ENCODE measurements at places on chromosomes 1 and 21.

DNA sequence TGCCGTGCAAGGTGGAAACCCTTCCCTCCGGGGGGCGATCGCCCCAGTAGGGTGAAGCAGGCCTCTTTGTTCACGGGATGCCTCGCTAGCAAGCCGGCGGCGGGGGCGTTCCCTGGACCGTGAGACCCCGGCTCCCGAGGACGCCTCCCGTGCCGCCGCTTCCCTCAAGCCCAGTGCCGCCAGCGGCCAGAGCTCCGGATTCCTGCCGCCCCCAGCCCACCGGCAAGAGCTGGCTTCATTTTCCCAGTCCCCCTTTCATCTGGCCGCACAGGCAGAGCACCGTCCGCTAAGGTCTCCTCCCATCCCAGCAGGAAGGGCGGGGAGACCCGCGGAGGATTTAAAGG lies 16.3 kb downstream of the IER5 start:
- no peak for DNase-seq

DNA sequence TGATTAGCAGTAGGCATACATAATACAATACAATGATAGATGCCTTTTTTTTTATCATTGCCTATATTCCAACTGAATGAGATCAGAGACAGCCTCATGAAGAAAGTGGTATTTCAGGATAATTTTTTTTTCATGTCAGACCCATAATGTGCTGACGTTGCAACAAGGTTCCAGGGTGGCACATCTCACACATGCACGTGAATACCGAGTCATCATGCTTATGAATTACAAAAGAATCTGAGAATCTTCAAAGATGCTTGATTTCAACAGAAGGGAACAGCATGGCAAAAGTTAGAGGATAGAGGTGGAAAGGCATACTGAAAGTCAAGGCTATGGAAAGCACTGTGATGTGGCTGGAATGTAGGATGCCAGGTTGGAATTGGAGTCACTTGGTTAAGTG lies 5.0 kb upstream of the RNF11 start:
- peak; percentile 48 for DNase-seq

- DNase-seq: no peak
Measured at GRCh38 chr1:32208469-32208868, 420 bp upstream of the DCDC2B start.

DNA sequence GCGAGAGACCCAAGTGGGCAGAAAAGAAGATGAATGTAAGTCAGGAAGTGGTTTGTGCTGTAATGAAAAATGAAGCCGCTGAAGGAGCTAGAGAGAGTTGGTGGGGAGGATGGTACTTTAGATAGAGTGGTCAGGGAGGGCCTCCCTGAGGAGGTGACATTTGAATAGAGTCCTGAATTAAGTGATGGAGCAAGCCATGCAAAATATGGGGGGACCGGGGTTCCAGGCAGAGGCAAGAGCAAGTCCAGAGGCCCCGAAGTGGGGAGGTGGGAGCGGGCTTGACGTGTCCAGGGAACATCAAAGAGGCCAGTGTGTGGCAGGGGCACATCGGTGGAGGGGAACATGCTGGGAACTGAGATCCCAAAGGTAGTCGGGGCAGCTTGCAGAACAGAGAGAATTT lies 43.1 kb downstream of the OPRD1 start:
- DNase-seq: no peak

- no peak for DNase-seq
Measured at GRCh38 chr21:34298534-34299167, 65.2 kb upstream of the KCNE2 start.

Measured in HCEC 1CT (cell line).